ENCODE measurements at places on chromosomes 5 and 9. TPM values are rescaled to one million over a fixed set of nuclear protein-coding genes. Genes with fewer than 3 reads are reported as not detected.

ZDHHC11B gene
- under 0.01 TPM for total RNA-seq

SLC4A9 gene
- total RNA-seq: not detected

CHSY3 gene
- 1.3 TPM for total RNA-seq

BTNL9 gene
- not detected for total RNA-seq

DIMT1 gene
- total RNA-seq: 26.4 TPM

LRRC26 gene
- not detected for total RNA-seq

SPINK5 gene
- not detected for total RNA-seq

ATOX1 gene
- total RNA-seq: 48.5 TPM

SLC6A7 gene
- total RNA-seq: not detected

PLPPR1 gene
- not detected for total RNA-seq

TEK gene
- 0.51 TPM for total RNA-seq

OLFML2A gene
- total RNA-seq: 33.7 TPM

ADAM19 gene
- 13.0 TPM for total RNA-seq

MAP1B gene
- total RNA-seq: 83.4 TPM

ZBED3 gene
- 1.0 TPM for total RNA-seq

GPR150 gene
- total RNA-seq: 0.33 TPM

RABGAP1 gene
- total RNA-seq: 47.6 TPM

BTNL8 gene
- not detected for total RNA-seq

TTC16 gene
- total RNA-seq: under 0.01 TPM

SMIM33 gene
- not detected for total RNA-seq

TAF7 gene
- total RNA-seq: 87.1 TPM

TMEM171 gene
- under 0.01 TPM for total RNA-seq

ARL14EPL gene
- total RNA-seq: not detected

FBP1 gene
- not detected for total RNA-seq

IL4 gene
- not detected for total RNA-seq

CCDC152 gene
- total RNA-seq: 1.5 TPM

MAMDC2 gene
- 5.4 TPM for total RNA-seq

PIP5K1B gene
- total RNA-seq: under 0.01 TPM

SPOCK1 gene
- total RNA-seq: 30.3 TPM

NRG2 gene
- 0.51 TPM for total RNA-seq

TPRN gene
- total RNA-seq: 5.1 TPM

SIT1 gene
- not detected for total RNA-seq

HRCT1 gene
- 1.2 TPM for total RNA-seq

CLIC3 gene
- total RNA-seq: 3.5 TPM

ORM2 gene
- total RNA-seq: not detected

MLANA gene
- total RNA-seq: not detected

ENC1 gene
- 21.8 TPM for total RNA-seq

CCL27 gene
- total RNA-seq: not detected

DMRTA1 gene
- total RNA-seq: 0.26 TPM

MCIDAS gene
- not detected for total RNA-seq

FOXD1 gene
- 0.77 TPM for total RNA-seq

ELAVL2 gene
- under 0.01 TPM for total RNA-seq

GFI1B gene
- not detected for total RNA-seq

PCDHA5 gene
- not detected for total RNA-seq
